ENCODE measurements at places on chromosomes 16 and 17.

DNA sequence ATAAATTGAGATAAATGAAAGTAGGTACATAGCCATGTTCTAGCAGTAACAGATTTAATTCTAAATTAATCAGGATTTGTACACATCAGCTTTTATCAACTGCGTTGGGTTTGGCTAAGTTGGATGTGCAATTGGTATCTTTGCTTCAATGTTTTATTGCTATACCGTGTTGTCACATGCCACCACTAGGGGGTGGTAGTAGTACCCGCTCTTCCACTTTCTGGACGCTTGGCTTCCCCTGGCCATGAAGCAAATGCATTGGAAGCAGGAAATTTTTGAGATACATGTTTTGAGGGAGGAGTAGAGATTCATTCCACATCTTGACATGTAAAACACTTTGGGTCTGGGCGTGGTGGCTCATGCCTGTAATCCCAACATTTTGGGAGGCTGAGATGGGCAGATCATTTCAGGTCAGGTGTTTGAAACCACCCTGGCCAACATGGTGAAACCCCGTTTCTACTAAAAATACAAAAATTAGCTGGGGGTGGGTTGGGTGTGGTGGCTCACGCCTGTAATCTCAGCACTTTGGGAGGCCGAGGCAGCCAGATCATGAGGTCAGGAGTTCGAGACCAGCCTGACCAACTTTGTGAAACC is 58.6 kb downstream of the EMP2 start:
- peak; percentile 68 for DNase-seq

GRCh38 chr16:17358846-17359245 is 111.9 kb downstream of the XYLT1 start:
- DNase-seq: no peak

DNA sequence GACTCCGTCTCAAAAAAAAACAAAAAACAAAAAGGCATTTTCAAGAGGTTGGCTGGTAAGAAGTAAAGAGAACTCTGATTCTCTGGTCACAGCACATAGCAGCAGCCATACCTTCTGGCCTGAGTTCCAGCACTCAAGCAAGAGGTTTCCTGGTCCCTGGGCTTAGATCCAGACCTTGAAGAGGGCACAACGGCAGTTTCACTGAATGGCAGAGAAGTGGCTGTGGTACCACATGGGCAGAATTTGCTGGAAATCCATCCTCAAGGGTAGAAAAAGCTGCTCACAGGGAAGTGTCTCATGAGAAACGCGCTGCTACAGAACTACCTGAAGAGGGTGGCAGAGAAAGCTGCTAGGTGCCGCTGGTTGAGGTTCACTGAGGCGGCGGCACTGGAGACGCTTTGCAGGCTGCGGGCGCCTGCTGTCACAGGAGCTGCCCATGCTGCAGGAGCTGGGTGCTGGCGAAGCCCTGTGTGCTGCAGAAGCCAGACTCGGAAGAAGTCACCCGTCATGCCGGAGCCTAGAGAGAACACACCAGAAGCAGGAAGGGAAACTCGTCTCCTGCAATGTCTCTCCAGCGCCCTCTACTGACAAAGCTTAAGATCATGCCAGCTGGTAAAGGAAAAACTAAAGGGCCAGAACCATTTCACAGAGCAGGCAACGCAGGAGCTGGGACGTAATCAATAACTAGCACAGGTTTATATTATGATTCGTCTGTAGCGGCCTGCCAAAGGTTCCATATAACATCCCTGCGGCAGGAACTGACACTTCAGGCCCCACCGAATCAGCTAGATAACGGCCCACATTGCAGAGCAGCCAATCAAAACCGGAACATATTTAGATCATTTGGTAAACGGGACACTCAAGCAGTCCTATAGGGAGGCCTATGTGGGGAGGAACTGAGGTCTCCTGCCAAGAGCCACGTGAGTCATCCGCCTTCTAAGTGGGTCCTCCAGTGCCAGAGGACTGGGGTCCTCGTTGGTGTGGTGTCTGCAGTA is 5.4 kb upstream of the ZNF213 start:
- peak; percentile 83 for DNase-seq

DNA sequence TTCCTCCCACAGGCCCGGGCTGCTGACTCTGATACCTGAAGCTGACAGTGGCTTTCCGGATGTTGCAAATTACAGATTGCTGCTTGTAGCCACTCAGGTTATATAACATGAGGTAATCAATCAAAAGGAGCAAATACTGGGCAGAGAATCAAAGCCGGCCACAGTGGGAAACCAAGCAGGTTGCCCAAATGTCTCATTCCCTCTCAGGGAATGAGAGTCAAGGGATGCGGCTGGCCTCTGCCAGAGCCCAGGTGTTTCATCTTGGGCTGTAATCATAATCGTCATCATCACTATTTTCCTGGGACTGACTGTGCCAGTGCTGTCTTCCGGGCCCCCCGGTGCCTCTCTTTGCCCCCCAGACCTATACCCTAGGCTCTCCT is 292.4 kb upstream of the FOXF1 start:
- no peak for DNase-seq

GRCh38 chr17:21368545-21369246 is 7.5 kb upstream of the KCNJ12 start:
- DNase-seq: peak; percentile 42

GRCh38 chr17:9166788-9167187 is 145.5 kb downstream of the NTN1 start:
- no peak for DNase-seq

DNA sequence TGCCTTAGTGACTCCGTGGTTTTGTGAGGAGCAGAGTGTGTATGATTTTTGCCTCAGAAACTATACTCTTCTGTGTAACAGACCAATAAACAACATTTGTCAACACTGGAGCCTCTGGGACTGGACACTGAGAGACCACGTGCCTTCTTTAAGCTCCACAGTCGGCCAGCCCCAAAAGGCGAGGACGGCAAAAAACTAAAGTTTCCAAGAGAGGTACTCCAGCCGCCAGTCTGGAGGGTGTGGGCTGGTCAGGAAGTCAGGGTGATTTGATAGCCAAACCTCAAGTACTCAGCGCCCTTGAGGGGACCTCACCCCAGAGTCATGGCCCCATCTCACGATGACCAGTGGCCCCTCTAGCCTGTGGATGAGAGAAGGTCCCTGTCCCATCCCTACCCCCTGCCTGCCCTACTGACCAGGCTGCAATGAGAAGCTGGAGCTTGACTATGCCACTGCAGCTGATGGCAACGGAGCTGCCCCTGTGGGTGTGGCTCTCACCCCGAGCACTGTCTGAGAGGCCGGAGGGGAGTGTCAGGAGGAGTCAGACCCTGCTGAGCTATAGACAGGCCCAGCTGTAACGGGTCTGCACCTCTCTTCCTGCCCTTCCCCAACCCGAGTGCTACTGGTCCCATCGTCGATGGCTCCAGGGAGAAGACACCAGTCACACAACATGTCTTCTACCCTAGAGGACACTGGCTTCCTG is 19.8 kb downstream of the MNT start:
- DNase-seq: no peak

DNA sequence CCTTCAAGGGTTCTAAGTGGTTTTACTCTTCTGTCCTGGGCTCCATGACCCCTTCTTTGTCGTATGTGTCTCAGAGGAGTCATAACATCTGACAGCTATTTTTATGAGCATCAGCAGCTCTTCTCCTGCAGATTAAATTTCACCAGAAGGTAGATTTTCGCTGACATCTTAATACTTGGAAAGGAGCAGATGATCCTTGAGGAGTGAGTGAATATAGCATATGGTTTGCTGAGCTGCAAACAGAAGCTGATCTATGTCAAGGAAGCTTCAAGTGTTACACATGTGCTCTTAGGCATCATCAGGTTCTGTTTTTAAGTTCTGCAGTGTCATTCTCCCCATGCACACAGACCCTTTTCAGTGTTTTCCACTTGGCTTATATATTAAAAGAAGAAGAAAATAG is 49.2 kb upstream of the MYH2 start:
- no peak for DNase-seq

DNA sequence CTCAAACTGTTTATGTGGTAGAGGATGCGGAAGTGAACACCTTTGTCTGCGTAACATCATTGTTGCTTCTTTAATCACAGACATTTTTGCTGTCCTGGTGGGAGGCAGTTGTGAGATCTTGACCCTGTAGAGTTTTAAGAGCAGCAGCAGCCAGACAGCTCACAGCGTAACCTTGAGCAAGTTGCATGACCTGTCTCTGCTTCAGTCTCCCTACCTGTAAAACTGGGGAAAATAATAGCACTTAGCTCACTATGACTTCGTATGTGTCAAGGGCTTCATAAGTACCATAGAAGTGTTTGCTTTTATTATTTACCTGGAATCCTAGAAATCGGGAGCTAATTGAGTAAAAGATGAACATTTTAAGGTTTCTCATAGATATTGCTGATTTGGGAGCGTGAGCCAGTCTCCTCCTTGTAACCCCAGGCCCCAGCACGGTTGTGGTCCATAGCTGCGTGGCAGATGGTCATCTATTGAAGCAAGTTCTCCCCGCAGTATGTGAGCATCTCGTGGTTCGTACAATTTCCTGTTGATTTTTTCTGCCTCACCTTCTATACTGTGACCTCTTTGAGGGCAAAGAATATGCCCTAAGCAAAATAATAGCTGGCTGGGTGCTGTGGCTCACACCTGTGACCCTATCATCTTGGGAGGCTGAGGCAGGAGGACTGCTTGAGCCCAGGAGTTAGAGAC is 34.4 kb downstream of the GPRC5B start:
- DNase-seq: no peak

- peak; percentile 16 for DNase-seq
These were observed 13.3 kb upstream of the SDK2 start for GRCh38 chr17:73657473-73658116.

- no peak for DNase-seq
These were observed 16.9 kb downstream of the CARHSP1 start for GRCh38 chr16:8851761-8852403.

- DNase-seq: peak; percentile 92
These were observed 11.9 kb downstream of the EPN2 start for GRCh38 chr17:19248928-19249574.

DNA sequence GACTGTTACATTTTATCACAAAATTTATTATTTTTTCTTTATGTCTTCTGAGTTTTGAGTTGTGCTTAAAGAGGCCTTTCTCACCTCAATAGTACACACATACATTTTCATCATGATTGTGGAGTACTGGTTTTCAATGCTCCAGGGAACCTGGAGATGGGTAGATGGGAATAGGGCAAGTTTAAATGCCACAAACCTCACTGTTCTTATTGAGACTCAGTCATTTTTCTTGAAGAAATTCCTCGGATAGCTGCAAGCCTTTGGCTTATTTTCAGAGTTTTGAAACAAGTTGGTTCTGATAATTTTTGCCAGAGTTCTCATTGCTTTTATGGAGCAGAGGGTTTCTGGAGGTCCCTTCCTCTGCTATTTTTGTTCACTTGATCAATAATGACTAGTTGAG is 34.9 kb downstream of the EFCAB13 start:
- DNase-seq: no peak

GRCh38 chr16:4373909-4374742 is 2.5 kb downstream of the VASN start:
- DNase-seq: peak; percentile 87

DNA sequence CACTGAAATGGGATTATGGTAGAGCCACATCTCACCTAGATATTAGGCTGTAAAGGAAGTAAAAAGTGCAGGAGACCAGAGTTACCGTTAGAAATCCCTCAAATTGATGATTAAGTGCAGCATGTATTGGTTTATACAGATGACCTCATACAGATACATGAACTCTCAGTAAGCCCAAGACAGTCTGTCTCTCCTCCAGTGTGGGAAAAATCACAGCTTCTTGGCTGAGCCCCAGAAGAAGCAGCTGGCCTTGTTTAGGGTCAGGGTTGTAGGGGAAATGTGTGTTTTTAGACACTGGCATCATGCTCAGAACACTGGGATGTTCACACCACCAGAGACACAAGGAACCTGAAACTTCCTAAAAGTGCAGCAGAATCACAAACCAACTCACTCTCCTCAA is 135.9 kb downstream of the KATNIP start:
- peak; percentile 23 for DNase-seq

DNA sequence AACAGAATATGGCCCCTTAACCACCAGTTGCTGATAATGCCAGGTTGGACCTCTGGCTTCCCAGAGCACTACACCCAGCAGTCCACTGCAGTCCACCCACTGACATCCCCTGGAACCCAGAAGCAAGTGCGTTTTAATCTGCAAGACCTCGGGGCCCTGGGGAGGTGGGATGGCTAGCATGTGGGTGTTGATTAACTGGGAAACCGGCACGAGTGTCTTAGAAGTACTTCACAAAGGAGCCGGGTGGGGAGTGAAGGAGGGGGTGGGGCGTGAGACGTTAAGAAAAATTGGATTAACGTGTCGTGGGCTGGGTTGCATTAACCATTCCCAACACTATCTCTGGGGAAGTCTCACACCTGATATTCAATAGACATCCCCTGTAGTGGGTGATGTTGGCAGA is 6.1 kb upstream of the HIC1 start:
- no peak for DNase-seq

GRCh38 chr16:75280331-75280804 is 28.9 kb upstream of the BCAR1 start:
- no peak for DNase-seq

DNA sequence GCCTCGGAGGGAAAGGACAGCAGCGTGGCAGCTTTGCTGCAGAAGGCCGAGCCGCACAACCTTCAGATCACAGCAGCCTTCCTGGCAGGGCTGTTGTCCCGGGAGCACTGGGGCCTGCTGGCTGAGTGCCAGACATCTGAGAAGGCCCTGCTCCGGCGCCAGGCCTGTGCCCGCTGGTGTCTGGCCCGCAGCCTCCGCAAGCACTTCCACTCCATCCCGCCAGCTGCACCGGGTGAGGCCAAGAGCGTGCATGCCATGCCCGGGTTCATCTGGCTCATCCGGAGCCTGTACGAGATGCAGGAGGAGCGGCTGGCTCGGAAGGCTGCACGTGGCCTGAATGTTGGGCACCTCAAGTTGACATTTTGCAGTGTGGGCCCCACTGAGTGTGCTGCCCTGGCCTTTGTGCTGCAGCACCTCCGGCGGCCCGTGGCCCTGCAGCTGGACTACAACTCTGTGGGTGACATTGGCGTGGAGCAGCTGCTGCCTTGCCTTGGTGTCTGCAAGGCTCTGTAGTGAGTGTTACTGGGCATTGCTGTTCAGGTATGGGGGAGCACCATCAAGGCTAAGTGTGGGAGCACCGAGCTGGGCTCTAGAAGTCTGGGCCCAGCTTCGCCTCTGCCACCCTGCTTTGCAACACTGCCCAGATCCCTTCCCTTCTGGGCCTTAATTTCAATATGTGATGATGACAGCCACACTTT is 18.6 kb downstream of the NOD2 start:
- no peak for DNase-seq

- peak; percentile 74 for DNase-seq
These were observed 42.8 kb downstream of the PHKB start for GRCh38 chr16:47503936-47504335.

GRCh38 chr17:72477491-72477890 is 356.7 kb downstream of the SOX9 start:
- DNase-seq: no peak

- peak; percentile 64 for DNase-seq
These were observed 51.5 kb downstream of the TENT4B start for GRCh38 chr16:50204453-50205108.
